Bone marrow (tissue), 2 donors: ENCODE measurements at places on chromosomes 11 and 22.

DNA sequence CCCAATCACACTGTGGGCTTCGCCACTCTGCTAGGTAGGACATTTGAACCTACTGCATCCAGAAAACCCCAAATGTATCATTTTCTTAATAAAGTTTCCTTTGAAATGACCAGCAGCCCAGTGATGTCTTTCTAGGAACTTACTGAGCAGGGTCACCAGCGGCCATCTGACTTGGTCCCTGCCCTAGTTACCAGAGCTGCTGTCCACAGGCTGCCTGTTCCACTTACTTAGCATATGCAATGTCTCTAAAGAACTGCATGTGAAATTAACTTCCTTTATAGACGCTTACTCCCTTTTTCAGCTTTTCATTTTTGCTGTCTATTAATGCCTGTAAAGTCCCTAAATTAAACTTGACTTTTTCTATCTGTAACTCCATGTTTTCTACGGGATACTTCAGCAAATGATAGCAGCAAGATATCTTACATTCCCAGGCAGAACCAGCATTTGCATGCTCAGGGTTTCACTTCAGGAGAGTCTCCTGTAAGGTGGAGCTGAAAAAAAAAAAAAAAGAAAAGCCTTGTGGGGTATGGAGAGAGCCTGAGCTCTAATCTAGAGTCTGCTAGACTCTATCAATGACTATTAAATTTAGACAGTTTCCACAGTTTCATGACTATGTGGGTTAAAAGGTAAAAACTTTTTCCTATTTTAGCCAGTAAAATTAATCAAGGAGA is 125.0 kb downstream of the FAT3 start:
- DNase-seq = no peak

GRCh38 chr22:42918500-42918899 is 61.4 kb upstream of the ARFGAP3 start:
- no peak for DNase-seq

GRCh38 chr11:78961937-78962701 is 387.5 kb upstream of the NARS2 start:
- no peak for DNase-seq

GRCh38 chr22:45537734-45538181 is 35.1 kb downstream of the FBLN1 start:
- no peak for DNase-seq

DNA sequence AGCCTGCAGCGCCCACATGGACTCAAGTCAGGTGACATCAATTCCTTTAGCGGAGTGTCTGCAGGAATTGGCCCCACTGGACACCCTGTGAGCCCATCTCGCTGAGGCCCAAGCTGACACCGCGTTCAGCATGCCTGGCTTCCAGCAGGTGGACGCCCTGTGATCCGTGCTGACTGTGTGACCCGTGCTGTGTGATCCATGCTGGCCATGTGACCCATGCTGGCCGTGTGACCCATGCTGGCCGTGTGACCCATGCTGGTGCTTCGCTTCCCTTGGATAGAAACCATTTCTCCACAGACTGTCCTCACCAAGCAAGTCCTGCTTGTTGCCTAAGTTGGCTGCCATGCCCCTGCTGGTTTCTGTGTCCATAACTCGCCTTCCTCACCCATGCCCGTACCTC is 392.1 kb downstream of the BRD1 start:
- DNase-seq = no peak

GRCh38 chr22:31972180-31972579 is 27.8 kb downstream of the YWHAH start:
- no peak for DNase-seq

DNA sequence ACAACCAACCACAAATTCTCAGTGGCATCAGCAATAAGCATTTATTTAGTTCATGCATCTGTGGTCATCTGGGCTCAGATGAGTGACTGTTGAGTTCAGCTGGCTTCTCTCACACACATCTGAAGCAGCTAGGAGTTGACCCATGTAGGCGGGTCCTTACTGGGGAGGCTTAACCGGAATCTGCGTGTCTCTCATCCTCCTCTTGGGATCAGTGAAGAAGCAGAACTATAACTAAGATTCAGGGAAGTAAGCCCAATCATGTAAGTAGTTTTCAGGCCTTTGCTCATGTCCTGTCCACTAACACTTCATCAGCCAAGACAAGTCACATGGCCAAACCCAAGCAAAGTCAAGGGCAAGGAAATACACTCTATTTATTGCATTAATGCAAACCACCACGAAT is 236.2 kb downstream of the C11orf87 start:
- DNase-seq = no peak

- no peak for DNase-seq
These were observed 2.6 kb downstream of the TBX10 start for GRCh38 chr11:67636962-67637361.

- no peak for DNase-seq
These were observed 34.9 kb upstream of the DAGLA start for GRCh38 chr11:61645179-61645868.

DNA sequence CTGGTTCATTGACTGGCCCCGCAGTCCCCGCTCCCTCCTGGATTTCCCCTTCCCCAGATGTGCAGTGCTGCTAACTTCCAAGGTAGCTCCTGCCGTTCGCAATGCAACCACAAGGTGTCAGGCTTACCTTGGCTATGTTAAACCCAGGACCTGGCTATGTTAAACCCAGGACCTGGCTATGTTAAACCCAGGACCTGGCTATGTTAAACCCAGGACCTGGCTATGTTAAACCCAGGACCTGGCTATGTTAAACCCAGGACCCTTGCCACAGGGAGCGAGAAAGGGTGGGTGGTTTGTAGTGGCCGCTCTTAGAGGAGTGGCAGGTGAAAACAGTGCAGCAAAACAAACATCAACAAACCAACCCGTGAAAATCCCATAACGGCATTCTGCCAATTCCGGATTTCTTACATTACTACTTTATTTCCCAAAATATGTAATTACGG is 2.9 kb upstream of the ADAMTS8 start:
- no peak for DNase-seq

GRCh38 chr11:109527496-109527895 is 105.5 kb downstream of the C11orf87 start:
- no peak for DNase-seq

DNA sequence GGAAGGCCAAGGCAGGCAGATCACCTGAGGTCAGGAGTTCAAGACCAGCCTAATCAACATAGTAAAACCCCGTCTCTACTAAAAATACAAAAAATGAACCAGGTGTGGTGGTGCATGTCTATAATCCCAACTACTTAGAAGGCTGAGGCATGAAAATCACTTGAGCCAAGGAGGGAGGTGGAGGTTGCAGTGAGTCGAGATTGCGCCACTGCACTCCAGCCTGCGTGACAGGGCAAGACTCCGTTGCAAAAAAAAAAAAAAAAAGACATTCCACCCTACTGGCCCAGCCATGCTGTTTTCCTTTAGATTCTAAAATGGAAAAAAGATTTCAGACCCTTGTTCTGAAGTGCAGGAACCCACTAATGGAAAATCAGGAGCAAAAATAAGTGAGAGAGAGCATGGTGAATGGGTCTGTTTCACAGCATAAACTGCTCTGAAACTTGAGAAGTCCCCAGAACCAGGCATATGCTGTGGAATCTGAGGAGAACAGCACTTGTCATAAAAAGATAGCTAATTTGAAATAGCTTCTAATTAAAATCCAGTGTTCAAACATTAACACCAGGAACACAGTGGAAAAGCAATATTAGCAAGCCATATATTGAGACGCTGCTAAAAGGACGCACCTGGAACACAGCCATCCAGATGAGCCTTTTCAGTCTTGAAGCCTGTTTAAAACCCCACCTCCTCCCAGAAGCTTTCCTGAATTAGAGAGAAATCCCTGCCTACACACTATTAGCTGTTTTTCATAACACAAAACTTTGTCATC is 66.3 kb upstream of the CHRM4 start:
- DNase-seq = no peak

- DNase-seq = no peak
These were observed 116.6 kb upstream of the TOP3B start for GRCh38 chr22:22099194-22099486.

DNA sequence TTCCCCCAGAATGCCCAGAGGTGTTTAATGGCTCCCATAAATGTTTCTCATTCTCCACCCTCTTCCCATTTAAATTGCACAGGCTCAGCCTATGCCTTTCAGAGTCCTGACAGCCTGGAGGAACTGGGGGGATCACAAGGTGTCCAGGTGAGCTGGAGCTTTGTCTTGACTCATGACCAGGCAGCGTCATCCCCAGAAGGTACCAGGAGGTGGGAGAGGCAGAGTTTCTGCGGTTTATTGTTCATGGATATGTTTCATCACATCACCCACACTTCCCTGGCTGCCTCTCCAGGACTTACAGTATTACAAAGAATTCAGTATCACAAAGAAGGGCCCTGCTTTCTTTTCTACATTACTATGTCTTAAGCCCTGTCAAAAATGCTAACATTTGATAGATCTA is 103.2 kb upstream of the GALNT18 start:
- DNase-seq = no peak

DNA sequence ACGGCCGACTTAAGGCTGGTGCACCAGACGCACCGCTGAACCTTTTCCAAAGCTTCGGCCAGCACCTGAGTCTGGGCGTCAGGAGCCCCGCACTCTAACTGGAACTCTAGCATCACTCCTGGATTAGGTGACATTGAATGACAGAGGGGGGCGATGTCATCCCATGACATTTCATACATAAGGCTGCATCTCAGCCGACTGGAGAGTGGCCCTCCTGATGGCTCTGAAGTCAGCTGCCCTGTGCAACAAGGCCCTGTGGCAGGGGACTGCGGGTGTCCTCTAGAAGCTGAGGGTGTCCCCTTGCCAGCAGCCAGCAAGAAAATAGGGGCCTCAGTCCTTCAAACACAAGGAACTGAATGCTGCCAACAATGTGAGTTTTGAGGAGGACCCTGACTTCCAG is 10.1 kb upstream of the FADS3 start:
- no peak for DNase-seq

- DNase-seq = no peak
These were observed 23.9 kb downstream of the MCHR1 start for GRCh38 chr22:40703174-40703573.

GRCh38 chr11:42657169-42657568 is 654.6 kb upstream of the API5 start:
- no peak for DNase-seq
